Stimulated activated CD4-positive, alpha-beta T cell treated with anti-CD3 and anti-CD28 coated beads, TNF-alpha, amount 100 ng/mL, for 24 hours (primary cell): ENCODE measurements at places on chromosomes 2 and 18.

DNA sequence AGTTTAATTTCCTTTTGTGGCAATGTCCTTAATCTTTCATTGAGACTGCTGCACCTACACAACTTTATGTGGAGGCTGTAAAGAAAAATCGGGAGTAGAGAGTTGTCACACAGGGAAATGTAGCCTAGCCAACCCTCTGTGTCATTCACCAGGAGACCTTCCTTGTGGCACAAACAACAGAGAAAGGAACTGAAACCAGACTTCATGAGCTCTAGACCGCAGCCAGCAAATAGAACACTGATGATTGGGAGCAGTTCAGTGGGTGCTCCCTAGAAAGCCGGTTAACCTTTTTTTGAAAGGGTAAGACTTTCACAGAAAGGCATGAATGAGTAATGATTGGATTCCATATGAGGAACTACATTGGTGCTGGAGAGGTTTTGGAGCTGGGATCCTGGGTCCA, 1752.4 kb upstream of the CELF4 start:
- DNase-seq, result no peak

DNA sequence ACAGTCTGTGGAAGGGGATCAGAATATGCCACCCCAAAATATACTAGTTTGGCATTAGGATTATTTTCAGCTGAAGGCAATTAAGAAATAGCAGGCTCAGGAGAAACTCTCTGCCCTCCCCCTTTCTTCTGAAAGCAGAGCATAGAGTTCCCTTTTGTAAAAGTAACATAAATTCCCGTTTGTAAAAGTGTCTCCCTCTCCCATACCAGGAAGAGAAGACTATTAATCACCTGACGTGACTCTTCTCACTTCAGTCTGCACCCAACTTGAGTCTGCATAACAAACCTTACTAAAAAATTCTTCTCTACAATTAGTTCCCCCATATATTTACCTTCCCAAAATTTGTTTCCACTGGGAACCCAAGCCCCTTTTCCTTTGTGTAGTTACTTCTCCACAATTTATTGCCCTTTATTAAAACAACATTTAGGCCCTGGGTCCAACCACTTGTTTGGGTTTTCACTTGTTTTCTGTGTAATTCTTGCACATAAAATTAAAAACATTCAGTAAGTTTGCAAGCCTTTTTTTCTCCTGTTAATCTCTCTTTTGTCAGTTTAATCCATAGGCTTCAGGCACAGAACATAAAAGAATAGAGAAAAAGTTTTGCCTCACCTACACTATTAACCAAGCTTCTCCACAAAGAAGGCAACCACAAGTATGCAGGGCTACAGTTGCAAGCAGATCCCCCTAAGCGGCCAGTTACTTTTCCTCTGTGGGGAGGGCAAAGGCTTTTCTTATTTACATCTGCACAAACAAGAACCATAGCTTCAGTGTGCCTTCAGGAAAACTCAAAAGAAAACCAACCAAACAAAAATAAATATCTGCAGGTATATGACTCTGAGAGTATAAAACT, 107.6 kb upstream of the MSH2 start:
- no peak for DNase-seq

DNA sequence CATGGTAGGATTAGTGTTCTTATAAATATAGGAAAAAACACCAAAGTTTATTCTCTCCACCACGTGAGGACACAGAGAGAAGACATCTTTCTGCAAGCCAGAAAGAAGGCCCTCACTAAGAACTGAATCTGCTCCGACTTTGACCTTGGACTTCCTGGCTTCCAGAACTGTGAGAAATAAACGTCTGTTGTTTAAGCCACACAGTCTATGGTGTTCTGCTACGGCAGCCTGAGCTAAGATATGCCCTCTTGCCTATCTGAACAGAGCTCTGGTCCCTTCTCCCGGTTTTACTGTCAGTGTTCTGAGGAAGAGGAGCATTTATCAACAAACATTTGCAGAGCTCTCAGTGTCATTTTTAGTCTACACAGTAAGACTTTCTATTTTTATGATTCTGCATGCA, 131.3 kb downstream of the DOK6 start:
- no peak for DNase-seq

GRCh38 chr2:196635156-196635555, 4.4 kb upstream of the CCDC150 start:
- DNase-seq, result no peak
